CD4-positive, alpha-beta T cell treated with Interleukin-21 for 1 hour (primary cell): ENCODE measurements at places on chromosomes 2 and 18.
A peak's percentile ranks its signal among the peaks of the same experiment; 100 is the strongest.

DNA sequence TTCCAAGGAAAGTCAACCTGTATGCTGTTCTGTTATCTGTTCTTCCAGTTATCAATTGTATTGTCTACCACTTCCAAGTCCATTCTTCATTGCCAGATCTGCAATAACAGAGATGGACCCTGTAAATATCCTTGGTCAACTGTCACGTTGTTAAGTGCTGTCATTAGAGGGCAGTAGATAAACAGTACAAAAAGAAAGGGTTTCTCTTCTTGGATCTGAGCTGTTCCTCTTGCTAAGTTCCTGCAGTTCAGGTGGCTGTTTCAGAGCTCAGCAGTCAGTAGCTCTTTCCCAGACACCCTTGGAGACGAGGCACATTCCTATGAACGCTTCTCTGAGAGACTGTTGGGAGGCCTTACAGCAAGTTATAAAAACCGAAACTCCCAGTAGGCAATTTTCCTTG, 957.1 kb upstream of the CHAC2 start:
- DNase-seq, result peak; percentile 1

DNA sequence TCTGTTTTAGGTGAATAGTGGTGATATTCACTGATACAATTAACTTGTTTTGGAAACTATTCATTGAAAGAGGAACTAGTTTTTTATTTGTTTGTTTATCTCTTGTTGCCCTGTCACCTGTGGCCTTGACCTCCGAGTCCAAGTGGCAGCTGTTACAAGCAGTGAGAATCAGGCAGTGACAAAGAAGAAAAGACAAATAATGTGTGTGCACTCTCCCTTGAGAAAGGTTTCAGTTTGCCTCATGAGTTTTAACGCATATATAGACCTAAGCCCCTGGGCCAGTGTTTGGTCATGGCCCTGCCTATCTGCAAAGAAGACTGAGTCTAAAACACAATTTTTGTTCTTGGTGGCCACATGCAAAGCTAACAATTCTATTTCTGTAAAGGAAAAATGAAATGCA, 15.3 kb downstream of the KYNU start:
- no peak for DNase-seq

DNA sequence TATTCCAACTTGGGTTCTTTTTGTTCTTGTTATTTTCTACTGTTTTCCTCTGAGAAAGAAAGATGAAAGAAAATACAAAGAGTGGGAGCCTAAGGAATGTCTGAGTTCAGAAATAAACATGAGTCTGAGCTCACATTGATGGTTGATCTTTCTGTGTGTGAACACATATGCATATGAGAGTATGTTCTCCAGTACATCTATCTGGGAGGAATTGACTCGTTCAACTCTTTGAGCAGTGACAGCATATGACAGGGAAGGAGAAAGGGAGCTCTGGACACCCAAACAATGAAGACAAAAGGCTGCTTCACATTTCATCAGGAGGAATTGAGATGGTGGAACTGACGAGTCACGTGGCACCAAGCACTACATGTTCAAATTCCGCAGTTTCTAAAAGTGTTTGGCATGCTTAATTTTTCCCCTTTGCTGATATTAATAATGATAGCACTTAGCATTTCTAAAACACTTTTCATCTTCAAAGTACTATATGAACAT, 229.8 kb upstream of the ACVR2A start:
- no peak for DNase-seq

DNA sequence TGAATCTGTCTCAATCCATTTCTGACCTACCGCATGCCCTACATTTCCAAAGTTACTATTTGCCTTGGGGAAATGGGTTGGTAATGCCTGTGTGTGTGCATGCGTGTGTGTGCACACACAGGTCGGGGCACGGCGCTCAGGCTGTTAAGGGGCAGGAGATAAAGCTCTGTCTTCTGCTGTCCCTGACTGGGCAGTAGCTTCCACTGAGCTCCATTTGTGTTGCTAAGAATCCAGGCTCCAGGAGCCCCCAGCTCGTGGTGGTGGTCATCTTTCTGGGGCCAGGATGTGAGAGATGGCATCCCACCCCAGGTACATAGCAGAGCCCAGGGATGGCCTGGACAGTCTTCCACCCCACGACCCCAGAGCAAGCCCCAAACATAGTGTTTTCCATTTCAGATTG, 66.7 kb upstream of the HS6ST1 start:
- no peak for DNase-seq

DNA sequence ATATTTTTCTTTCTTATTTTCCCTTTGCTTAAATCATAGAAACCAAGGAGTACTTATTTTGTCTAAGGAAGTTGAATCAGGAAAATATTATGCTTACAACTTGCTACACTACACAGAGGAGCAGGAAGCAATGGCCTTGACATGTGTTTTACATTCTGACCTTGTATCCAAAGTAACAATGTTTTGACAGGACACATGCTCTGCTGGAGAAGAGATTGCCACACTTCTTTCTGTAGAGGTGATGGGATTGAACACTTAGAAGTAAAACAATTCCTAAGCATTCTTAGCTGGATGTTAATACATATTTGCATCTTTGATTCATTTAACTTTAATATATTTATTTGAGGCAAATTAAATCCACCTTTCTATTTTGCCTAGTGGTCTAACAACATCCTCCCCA, 929.1 kb downstream of the DSC3 start:
- no peak for DNase-seq

DNA sequence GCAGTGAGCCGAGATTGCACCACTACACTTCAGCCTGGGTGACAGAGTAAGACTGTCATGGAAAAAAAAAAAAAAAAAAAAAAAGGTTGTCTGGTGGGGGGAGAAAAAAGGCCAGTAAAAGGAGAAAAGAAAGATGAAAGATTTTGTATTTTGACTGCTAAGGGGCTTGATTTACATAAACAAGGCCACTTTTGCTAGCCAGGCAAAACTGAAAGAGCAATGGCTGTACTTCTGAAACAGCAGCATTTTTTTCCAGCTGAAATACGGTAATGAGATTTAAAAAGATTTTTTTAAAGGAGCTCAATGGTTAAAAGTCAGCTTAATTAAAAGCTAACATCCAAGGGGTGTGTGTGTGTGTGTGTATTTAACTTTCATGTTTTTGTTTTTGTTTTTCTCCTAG, 11.3 kb upstream of the OXER1 start:
- DNase-seq, result no peak
